Mammary epithelial cell (primary cell): ENCODE measurements at places on chromosomes 4 and X. TPM values are rescaled to one million over a fixed set of nuclear protein-coding genes. Genes with fewer than 3 reads are reported as not detected.
A peak's percentile ranks its signal among the peaks of the same experiment; 100 is the strongest.

GRCh38 chr4:76836860-76837562 lies 60.9 kb downstream of the SOWAHB start:
- DNase-seq, result no peak

- peak; percentile 57 for DNase-seq
Observed at GRCh38 chr4:106358899-106359298, 9.7 kb downstream of the GIMD1 start.

DNA sequence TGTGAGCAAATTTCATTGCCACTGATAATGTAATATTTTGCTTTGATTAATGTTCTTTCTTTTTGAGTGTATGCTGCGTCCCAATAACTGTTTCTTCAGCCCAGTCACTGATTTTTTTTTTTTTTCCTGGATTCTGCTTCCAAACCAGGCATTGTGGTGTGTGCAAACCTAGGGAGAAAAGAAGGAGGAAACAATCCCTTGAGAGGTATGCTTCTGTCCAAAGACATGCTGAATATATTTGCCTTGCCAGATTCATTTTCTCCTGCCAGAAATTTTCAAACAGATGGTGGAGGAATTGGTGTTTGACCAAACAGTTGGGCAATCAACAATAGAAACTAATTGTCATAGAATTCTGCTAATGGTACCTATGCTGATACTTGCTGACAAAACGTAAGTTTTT lies 753.6 kb downstream of the RPA4 start:
- DNase-seq, result no peak

DNA sequence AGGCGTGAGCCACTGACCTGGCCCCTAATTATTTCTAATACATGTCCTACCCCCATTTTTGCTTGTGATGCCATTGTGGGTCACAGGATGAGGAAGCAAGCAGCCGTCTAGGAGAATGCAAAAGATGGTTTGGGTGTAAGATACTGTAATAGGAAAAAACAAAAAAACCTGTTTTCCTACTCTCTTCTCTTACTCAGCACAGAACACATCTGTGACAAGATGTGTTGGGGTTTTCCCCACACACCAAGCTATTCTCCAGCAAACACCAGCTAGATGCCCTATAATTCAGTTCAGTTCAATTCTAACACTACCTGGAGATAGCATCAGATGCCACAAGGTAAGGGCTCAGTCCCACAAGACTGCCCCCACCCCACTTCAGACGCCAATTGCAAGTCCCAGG lies 15.3 kb upstream of the HPRT1 start:
- no peak for DNase-seq

GRCh38 chr4:128517739-128518510 lies 230.3 kb upstream of the PGRMC2 start:
- peak; percentile 83 for DNase-seq

- DNase-seq, result peak; percentile 8
Observed at GRCh38 chrX:81377329-81377728, 175.4 kb downstream of the SH3BGRL start.

DNA sequence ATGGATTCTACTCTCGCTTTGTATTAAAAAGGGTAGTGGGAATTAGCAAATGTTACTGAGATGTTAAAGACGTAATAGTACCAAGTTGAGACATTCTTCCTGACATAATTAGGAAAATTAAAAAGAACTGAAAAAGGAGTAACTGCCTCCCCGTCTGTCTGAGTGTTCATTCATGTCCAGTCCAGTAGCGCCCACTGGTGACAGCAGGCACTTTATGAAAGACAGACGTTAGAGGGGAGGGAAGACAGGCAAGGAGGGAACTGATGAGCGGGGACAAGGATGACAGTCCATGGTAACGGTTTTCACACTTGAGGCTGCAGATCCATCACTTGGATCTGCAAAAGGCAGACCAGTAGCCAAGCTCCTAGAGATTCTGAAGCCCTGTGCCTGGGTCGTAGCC lies 326.7 kb downstream of the STK32B start:
- no peak for DNase-seq

DNA sequence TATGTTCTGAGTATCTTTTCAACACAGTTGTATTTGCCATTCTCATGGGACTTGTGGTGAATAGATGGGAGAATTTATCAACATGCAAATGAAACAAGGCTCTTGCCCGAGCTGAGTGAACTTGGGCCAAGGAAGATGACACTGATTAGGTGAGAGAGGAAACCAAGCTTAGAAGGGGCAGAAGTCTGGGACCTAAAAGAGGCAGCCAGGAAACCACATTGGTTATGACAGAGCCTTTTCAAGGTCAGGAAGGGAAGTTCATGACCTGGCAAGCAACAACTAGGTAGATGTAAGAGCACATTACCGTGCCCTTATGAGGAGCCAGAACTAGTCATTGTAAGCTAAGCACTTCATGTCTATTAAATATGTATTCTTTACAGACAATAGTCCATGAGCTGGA lies 590.3 kb downstream of the PACRGL start:
- no peak for DNase-seq

- no peak for DNase-seq
Observed at GRCh38 chr4:74178798-74179197, 20.9 kb downstream of the MTHFD2L start.

DNA sequence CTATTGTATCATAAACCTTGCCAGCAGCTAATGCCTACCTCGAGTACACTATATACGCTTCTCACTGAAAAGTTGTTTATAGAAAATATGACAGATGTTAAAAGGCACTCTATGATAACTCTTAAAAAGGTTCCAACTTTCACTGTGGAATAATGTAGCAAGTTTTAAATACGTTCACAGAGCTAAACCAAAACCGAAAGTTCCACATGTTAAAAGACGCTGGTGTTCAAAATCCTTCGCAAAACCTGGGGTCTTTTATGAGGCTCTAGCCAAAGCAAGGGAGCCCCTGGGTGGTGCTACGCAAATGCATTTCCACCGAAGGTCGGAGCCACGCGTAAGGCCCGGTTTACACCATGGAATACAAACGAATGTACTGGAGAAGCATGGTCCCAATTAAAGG lies 103.7 kb upstream of the TENM3 start:
- DNase-seq, result no peak

GRCh38 chr4:152277333-152277732 lies 258.6 kb downstream of the FBXW7 start:
- DNase-seq, result no peak

DNA sequence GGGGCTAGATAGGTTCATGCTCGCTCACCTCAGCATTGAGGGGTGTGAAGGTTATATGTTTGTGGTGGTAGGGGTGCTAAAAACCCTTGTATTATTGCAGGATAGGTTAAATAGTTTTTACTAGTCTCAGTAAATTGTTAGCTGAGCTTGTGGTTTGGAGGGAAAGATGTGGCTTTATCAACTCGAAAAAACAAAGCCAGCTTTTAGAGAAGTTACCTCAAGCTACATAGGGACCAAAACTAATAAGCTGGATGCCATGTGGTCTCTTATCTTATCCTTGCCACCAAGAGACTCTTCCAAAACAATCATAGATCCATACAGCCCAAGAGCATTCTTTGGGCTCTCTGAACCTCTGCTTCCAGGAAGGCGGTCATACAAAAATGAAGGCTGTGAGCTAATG lies 29.2 kb downstream of the MSN start:
- DNase-seq, result no peak

DNA sequence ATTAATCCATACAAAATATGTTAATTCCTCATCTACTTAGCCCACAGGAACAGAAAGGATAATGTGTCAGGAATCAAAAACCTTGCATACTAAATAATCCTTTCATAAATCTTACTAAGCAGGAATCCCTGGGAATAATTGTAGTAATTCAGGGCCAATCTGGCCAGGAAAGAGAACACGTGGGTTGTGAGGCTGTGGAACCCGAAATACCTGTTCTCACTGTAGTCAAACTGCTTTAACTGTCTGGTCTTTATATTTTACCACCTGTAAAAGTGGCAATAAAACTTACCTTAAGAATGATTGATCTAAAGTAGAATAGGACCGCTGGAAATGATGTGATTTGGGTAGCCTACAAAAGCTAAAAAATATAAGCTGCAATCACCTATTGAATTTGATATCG lies 1620.9 kb downstream of the STIM2 start:
- DNase-seq, result peak; percentile 12

DNA sequence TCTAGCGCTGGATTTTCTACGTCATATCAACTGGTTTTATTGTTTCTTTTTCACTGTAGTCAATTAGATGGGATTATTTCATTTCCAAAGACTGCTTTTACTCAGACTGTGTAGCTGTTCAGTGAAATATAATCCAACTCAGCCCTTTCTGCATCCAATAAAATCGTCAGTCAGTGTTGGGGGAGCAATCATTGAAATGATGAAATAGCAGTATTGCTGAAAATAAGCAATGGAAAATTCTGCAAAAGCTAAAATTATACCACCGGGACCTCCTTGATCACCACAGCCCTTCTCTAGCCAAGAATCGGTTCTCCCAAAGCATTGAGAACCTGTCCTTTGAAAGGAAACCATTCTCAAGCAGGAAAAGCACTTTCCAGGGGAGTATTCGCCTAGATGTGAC lies 243.1 kb upstream of the TENM3 start:
- DNase-seq, result no peak

GRCh38 chr4:152508386-152508785 lies 27.5 kb downstream of the FBXW7 start:
- peak; percentile 43 for DNase-seq

DNA sequence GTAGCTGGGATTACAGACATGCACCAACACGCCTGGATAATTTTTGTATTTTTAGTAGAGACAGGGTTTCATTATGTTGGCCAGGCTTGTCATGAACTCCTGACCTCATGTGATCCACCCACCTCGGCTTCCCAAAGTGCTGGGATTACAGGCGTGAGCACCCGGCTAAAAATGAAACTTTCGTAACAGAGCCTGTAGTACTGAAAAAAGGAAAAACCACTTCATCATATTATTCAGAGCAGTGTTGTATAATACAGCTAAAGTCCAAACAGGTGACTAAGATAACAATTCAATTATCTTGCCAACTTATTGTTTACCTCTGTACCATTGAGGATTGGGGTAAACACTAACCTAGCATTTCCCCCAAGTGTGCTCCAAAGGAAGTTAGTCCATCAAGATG lies 43.9 kb upstream of the HPRT1 start:
- DNase-seq, result no peak

DNA sequence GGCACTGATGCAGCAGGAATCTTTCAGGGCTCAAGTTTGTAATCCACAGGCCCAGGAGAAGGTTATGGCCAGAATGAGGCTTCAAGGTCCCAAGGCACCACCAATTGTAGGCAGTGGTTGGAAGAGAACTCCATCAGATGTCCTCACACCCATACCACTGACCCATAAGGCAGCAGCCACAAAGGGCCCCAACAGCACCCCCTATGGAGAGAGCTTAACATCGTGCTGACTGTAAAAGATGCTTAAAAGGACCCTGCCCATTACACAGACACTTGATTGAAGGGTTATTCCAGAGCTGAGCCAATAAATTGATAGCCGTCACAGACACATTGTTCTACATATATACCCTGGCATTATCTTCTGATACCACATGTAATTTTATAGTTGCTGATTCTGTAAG lies 113.7 kb downstream of the SOWAHB start:
- no peak for DNase-seq

GRCh38 chr4:14607001-14607400 lies 395.3 kb upstream of the CPEB2 start:
- peak; percentile 1 for DNase-seq

DNA sequence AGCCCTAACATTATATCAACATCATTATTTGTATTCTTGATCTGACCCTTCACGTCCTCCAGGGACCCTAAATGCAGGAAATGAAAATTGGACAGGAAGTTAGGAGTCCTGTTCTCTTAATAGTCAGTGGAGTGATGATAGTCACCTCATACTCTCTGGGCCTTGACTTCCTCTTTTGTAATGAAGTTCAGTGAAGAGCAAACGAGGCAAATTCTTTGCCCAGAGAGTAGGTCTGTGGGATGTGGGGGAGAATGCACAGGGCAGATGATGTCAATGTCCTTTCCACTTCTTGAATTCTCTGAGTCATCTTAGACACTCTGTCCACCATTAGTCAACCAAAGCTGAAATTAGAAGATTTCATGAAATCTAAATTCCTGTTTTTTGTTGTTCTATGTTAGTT lies 17.1 kb upstream of the GPRIN3 start:
- no peak for DNase-seq

- peak; percentile 35 for DNase-seq
Observed at GRCh38 chr4:7854697-7855370, 84.8 kb downstream of the AFAP1 start.

DNA sequence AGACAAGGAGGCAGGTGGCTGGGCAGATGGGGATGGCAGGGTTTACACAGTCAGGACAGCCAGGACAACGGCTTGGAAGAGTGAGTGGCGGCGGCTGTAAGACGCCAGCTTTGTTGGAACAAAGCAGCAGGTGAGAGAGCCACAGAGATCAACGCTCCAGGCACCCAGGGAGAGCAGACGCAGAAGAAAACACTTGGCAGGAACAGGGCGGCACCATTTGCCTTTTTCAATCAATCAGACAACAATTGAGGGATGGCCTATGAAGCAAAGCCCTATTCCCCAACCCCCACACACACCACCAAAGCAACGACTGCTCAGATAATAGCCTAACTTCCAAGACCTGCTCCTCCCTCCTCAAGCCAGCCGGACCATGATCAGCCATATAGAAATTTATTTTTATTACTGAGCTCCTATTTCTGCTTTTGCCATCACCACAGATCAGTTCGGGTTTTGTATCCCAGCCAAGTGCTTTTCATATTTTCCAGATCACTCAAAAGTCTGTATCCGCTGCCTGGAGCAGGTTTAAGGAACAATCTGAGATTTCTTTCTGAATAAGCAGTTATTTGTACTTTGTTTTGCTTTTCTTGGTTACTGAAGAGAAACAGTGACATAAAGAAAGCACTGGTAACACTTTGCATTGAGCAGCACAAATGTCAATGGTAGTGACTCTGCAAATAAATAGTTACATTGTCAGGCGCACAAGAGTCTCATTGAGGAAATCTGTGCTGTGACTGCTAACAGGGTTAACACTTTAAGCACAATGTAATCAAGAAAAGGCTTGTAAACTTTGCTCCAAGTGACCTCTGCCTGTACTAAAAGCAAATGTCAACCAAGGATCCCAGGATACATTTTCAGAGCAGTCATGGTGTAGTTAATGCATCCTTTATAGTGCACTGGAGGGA lies 81.8 kb upstream of the RBPJ start:
- DNase-seq, result no peak

The F8A2 gene
- not detected for polyA plus RNA-seq

The CSAG1 gene
- not detected for polyA plus RNA-seq

The SPANXC gene
- not detected for polyA plus RNA-seq

The GPAT3 gene
- polyA plus RNA-seq, result 11.3 TPM

The BST1 gene
- polyA plus RNA-seq, result 0.50 TPM

The P2RY4 gene
- polyA plus RNA-seq, result 0.03 TPM

The MGARP gene
- 2.7 TPM for polyA plus RNA-seq

The CENPI gene
- polyA plus RNA-seq, result 12.7 TPM

The KLB gene
- not detected for polyA plus RNA-seq

The CDKL2 gene
- polyA plus RNA-seq, result 1.1 TPM

The ENPEP gene
- not detected for polyA plus RNA-seq
